ENCODE measurements at places on chromosomes 5 and 9. TPM values are rescaled to one million over a fixed set of nuclear protein-coding genes. Genes with fewer than 3 reads are reported as not detected.

Gene SPINK7
- total RNA-seq: not detected

Gene LHX2
- 0.64 TPM for total RNA-seq

Gene SNAPC3
- 98.5 TPM for total RNA-seq

Gene LCN1
- total RNA-seq: not detected

Gene BASP1
- total RNA-seq: 210 TPM

Gene TUSC1
- 5.9 TPM for total RNA-seq

Gene GLDC
- 30.3 TPM for total RNA-seq

Gene CDKN2B-AS1
- total RNA-seq: not detected

Gene RAD1
- 39.8 TPM for total RNA-seq

Gene FAM169A
- 60.1 TPM for total RNA-seq

Gene SLC6A19
- total RNA-seq: 0.09 TPM

Gene IL7R
- total RNA-seq: 0.27 TPM

Gene FOXD4L5
- total RNA-seq: 0.64 TPM

Gene SEMA4D
- 18.4 TPM for total RNA-seq

Gene DCAF12
- total RNA-seq: 26.3 TPM

Gene WDR38
- total RNA-seq: 0.27 TPM

Gene C5orf58
- total RNA-seq: not detected

Gene MSMP
- not detected for total RNA-seq

Gene TAF11L5
- total RNA-seq: not detected

Gene PCSK5
- total RNA-seq: 31.7 TPM

Gene ZNF484
- 55.3 TPM for total RNA-seq

Gene PARP8
- 55.0 TPM for total RNA-seq

Gene C9orf50
- not detected for total RNA-seq

Gene ELAVL2
- total RNA-seq: 238 TPM

Gene OGN
- total RNA-seq: 45.2 TPM

Gene EFNA5
- 22.9 TPM for total RNA-seq

Gene CNOT6
- total RNA-seq: 51.7 TPM

Gene UAP1L1
- 0.73 TPM for total RNA-seq

Gene ARSI
- 1.4 TPM for total RNA-seq

Gene PCA3
- total RNA-seq: 1.2 TPM

Gene COL23A1
- total RNA-seq: 4.5 TPM

Gene SUSD1
- total RNA-seq: 34.2 TPM

Gene FOXD4
- total RNA-seq: 1.00 TPM

Gene THBS4
- 4.9 TPM for total RNA-seq

Gene PCDHGA11
- 29.1 TPM for total RNA-seq

Gene KCNMB1
- 0.09 TPM for total RNA-seq

Gene PDE6A
- total RNA-seq: not detected

Gene SPINK6
- not detected for total RNA-seq

Gene FIBCD1
- 4.1 TPM for total RNA-seq

Gene MARCHF3
- total RNA-seq: 20.2 TPM

Gene LRSAM1
- 22.0 TPM for total RNA-seq

Gene ECSCR
- 6.1 TPM for total RNA-seq

Gene HIGD2A
- 31.9 TPM for total RNA-seq

Gene OTP
- total RNA-seq: 0.27 TPM

Gene ACTBL2
- total RNA-seq: not detected

Gene PRRX2
- not detected for total RNA-seq

Gene OBP2B
- total RNA-seq: not detected

Gene NOTCH1
- 35.2 TPM for total RNA-seq

Gene ADAMTS19
- 6.2 TPM for total RNA-seq

Gene DMRTA1
- 0.91 TPM for total RNA-seq

Gene IRGM
- 0.45 TPM for total RNA-seq

Gene HSPB3
- total RNA-seq: not detected

Gene SPINK4
- total RNA-seq: not detected

Gene ADAMTSL1
- total RNA-seq: 17.5 TPM

Gene PCDHB10
- 15.6 TPM for total RNA-seq

Gene CCDC192
- not detected for total RNA-seq

Gene SNCB
- total RNA-seq: 25.6 TPM

Gene GABRA1
- 34.5 TPM for total RNA-seq
